Mesenchymal stem cell (in vitro differentiated cells and primary cell): ENCODE measurements at places on chromosomes 3 and 15.
A peak's percentile ranks its signal among the peaks of the same experiment; 100 is the strongest.

GRCh38 chr15:41965441-41966413 is 6.6 kb downstream of the EHD4 start:
- H3K4me1 ChIP-seq: peaks cover 25% of the 10 kb centered on the region
- no peaks in the 10 kb centered on the region for H3K36me3 ChIP-seq
- peak overlapping the region; percentile 11 for H3K27ac ChIP-seq
- no peak for DNase-seq

DNA sequence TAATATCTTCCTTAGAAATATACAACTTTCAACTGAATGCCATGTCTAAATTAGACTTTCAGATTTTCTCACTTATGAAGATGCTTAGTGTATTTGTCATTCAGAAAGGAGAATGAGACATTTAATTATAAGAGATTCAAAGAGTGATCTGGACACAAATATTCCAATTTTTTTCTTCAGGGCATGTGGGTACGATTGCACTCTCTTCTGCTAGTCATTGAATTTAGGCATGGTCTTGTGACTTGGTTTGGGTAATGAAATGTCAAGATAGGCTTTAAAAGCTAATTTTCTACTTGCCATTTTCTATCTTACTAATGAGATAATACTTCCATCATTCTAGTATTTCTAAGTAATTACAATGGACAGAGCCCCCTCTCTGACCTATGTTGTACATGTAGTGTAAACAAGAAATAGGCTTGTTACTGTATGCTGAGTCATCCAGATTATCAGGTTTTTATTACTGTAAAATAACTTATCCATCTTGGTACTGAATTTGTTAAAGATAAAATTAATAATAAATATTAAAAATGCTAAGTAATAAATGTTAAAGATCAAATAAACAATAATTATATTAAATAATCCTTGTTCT is 770.8 kb upstream of the BCHE start:
- no peak overlapping the region for H3K4me3 ChIP-seq
- no peaks in the 10 kb centered on the region for H3K27me3 ChIP-seq
- H3K36me3 ChIP-seq: no peaks in the 10 kb centered on the region
- H3K27ac ChIP-seq: no peak overlapping the region

- peaks cover 11% of the 10 kb centered on the region for H3K4me1 ChIP-seq
- no peak overlapping the region for H3K27ac ChIP-seq
- H3K27me3 ChIP-seq: no peaks in the 10 kb centered on the region
- no peak for DNase-seq
- H3K4me3 ChIP-seq: no peak overlapping the region
Observed at GRCh38 chr3:170471149-170471548, 52.5 kb downstream of the CLDN11 start.

DNA sequence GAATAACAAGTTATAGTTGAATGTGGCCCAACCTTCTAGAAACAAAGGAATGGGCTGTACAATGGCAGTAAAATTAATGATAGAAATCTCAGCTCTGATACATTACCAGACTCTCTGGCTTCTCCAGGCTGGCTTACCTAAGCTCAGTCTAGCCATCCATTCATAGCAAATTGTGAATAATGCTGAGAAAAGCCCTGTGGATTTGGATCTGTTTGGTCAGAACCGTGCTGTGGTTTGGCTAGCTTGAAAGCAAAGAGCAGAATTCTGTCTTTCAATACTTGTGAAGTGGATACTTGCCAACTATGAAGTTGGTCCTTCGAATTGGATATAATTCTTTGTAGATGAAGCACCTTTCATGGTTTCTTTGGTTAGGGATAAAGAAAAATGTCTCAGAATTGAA is 199.1 kb downstream of the EPHA3 start:
- H3K4me3 ChIP-seq: no peak overlapping the region
- no peaks in the 10 kb centered on the region for H3K36me3 ChIP-seq
- no peak overlapping the region for H3K27ac ChIP-seq
- no peak for DNase-seq
- H3K27me3 ChIP-seq: no peaks in the 10 kb centered on the region
- H3K4me1 ChIP-seq: no peaks in the 10 kb centered on the region
